ENCODE measurements at places on chromosomes 2 and 18. TPM values are rescaled to one million over a fixed set of nuclear protein-coding genes. Genes with fewer than 3 reads are reported as not detected.

DNA sequence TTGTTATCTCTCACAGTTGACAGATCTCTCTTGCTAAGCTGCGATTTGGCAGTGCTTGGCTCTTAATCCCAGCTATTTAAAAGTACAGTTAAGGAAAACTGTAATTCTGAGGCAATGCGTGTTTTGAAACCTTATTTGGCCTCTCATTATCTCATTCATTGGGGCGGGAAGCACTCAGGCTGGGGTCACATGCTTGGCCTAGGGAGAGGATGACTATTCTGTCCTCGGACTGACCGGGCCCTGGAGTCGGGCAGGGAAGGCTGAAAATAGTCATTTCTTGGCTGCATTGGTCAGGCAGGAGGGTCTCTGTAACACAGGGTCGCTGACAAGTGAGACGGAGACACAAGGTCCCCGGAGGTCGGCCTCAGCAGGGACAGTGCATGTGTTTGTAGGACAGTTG, 20.2 kb upstream of the EMILIN2 start:
- DNase-seq = peak; percentile 62

Gene CCDC74B
- total RNA-seq = 1.1 TPM

DNA sequence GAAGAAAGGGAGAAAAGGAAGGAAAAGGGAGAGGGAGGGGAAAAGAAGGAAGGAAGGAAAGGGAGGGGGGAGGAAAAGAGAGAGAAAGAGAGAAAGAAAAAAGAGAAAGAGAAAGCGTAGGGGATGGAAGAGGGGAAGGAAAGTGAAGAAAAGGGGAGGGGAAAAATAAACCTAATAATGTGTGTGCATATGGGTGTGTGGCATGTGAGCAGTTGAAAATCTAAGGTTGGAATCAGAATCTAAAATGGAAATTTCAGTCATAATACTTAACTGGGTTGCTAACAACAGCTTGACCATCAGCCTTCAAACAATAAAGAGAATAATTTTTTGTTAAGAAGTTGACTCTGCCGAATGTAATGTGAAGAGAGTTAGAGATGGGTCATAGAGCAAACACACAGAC, 407.9 kb upstream of the SLC14A2 start:
- no peak for DNase-seq

Gene PSMA8
- total RNA-seq = not detected

DNA sequence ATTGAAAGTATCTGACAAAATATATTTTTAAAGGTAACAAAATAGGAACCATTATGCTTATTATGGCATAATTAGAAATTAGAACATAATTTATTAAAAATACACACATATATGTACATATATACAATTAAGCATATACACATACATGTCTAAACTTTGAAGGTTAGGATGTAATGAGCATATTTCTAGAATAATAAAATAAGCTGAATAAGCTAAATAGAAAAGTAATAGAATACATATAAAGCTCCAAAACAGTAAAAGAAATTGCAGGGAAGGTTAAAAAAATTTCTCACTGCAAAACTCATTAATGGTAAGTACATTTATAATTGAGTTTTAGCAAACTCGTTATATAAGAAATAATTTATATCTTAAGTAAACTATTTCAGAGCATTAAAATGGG, 1561.5 kb upstream of the ZEB2 start:
- DNase-seq = no peak

Data from right atrium auricular region (tissue), 2 donors.